ENCODE measurements at places on chromosomes 7 and 10.

DNA sequence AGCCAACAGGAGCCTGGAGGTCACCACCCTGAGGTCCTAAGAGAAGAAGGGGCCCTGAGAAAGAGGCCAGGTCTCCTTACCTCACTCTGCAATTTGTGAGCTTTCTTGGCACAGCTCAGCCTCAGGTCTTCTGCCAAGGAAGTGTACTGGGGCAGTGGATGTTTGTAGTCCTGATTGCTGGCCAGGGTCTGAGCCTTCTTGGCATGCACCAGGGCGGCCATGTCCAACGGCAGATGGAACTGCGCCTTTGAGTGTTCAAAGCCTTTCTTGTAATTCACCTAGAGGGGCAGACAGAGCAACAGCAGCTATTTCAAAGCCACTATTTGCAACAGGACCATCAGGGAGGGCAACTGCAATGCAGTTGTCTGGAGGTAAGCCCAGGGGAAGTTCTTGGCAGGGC, 51.7 kb downstream of the NRAP start:
- peak; percentile 78 for DNase-seq

DNA sequence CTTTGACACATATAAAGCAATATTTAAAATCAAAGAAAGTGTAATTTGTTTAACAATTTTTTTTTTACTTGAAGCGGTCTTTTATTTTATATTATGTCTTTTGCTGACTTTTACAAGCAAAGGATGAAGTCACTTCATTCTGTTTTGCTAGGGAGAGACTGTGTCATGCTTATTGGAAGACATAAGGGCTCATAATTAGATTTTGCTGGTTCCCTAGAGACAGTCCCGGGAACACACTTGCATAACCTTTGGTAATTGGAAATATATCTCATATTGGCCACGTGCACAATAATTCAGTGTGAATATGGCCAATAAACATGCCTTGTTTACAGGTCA, 448 bp upstream of the NET1 start:
- no peak for DNase-seq

GRCh38 chr7:50584793-50585408, 19.7 kb upstream of the DDC start:
- peak; percentile 61 for DNase-seq

- DNase-seq = no peak
Observed at GRCh38 chr10:108957681-108958080, 965.6 kb downstream of the XPNPEP1 start.
